ENCODE measurements at places on chromosomes 1 and 21.

DNA sequence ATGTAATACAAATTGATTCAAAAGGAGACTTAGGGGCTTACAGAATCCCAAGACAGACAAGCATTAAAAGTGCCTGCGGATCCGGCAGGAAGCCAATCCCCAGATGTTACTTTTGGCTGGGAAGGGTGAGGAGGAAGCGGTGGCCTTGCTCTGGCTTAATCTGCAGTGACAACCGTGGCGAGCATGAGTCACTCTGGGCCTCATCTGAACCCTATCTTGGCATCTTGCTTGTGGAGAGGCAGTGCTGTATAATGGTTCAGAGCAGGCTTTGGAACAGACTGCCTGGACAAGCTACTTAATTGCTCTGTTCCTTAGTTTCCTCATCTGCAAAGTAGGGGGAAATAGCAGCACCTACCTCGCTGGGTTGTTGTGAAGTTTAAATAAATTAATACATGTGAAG is 74.1 kb downstream of the XCL2 start:
- DNase-seq: peak; percentile 7

- no peak for DNase-seq
Observed at GRCh38 chr1:119160409-119160808, 20.0 kb upstream of the WARS2 start.

GRCh38 chr1:44848456-44849181 is 5.6 kb upstream of the PTCH2 start:
- DNase-seq: no peak

DNA sequence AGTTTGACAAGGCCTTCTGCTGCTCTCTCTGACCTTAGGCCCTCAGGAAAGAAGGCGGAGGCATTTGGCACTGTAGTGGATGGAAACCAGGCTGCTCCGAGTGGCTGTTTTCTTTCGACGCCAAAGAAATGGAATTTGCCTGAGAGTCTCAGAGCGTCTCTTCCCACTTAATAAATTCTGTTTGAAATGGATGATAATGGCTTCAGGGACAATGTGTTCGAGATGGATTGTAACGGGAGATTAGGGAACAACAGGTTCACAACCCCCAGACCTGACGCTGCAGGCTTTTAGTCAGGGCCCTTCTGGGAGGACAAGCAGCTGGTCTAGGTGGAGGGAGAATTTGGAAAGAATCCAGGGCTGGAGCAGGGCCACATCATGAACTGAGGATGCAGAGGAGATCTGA is 58.6 kb downstream of the TLR5 start:
- no peak for DNase-seq

DNA sequence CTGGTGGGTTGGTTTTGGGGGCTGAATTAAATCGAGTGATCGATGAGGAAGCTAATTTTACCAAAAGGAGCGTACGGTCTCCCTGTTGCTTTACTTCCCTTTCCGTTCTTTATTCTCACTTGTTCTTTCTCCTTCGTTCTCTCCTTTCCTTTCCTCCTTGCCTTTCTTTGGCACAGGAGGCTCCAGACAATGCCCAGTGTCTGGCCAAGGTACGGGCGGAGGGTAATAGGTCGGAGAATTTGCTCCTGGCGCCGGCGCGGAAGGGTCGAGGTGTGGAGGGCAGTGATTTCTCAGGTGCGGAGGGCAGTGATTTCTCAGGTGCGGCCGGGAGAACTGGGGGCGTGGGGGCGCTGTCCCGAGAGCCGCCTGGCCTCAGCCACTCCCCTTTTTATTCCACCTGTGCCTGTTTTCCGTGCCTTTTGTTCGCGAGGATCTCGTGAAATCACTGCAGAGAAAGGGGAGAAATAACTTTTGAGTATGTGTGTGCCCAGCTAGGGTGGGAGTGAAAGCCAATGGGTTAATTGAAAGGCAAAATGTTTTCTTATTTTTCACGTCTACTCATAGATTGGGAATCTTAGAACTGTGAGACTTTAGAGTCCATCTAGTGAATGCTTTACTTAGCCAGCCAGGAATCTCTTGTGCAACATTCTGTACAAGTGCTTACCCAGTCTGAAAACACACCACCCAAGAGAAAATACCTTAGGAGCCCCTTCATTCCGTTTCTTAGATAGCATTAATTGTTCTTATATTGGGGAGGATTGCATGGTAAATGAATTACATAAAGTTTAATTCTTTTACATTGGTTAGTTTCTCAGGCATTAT is 1.3 kb downstream of the FNBP1L start:
- no peak for DNase-seq

DNA sequence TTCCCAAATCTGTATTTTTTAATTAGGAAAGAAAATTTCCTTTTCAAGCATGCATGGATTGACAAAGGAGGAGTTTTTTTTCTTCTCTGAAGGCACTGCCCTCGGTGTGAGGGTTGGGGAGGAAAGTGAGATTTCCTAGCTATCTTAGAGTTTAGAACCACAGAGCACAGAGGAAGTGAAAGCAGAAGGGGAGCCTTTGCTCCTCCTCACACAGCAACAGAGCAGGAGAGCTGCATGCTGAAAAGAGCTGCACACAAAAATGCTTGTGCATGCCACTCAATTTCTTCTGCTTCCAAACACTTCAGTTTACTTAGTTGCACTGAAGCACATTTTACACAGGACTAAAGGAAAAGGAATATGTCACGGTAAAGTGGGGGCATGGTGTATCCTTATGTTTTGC is 308.1 kb downstream of the GPATCH2 start:
- DNase-seq: no peak

- no peak for DNase-seq
Observed at GRCh38 chr1:2376261-2376741, 15.1 kb downstream of the MORN1 start.

DNA sequence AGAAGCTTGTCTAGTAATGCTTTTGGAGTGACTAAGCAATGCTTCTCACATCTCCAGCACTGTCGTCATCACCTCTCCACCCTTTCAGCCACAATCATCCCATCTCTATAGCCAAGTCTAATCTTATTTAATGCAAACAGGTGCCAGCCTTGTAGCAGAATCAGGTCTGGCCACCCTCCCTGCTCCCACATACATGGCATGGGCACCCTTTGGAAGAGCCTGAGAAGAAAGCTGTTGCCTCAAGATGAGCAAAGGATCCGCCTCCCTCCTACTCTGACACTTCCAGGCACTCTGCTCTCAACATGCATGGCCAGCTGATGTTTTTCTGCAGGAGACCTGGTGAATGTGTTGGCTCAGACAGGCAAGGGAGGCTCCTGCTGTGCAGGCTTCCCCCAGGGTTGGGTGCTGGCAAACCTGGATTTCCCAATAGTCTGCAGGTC is 113.1 kb upstream of the GRIK3 start:
- no peak for DNase-seq

DNA sequence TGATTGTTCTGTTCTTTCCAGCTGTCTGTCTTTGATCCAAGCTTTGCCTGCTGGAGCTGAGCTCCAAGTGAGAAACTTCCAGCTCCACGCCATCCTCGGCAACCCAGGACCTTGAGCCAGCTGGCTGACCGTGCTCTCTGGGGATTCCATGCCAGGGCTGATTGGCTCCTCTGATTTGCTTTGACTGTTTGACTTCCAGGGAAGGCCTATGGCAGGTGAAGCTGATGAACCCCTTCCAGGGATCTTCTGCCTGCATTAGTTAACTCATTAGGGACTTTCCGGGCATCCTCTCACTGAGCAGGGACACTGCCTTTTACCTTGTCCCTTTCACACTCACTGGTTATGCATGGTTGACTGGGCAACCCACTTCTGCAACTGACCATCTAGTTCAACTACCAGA is 406.1 kb downstream of the RPS6KC1 start:
- no peak for DNase-seq

GRCh38 chr1:181135815-181136737 is 47.6 kb downstream of the IER5 start:
- DNase-seq: no peak

GRCh38 chr1:210252621-210253051 is 20.0 kb downstream of the SERTAD4 start:
- no peak for DNase-seq

GRCh38 chr1:9653210-9653490 is 1.6 kb downstream of the PIK3CD start:
- no peak for DNase-seq

DNA sequence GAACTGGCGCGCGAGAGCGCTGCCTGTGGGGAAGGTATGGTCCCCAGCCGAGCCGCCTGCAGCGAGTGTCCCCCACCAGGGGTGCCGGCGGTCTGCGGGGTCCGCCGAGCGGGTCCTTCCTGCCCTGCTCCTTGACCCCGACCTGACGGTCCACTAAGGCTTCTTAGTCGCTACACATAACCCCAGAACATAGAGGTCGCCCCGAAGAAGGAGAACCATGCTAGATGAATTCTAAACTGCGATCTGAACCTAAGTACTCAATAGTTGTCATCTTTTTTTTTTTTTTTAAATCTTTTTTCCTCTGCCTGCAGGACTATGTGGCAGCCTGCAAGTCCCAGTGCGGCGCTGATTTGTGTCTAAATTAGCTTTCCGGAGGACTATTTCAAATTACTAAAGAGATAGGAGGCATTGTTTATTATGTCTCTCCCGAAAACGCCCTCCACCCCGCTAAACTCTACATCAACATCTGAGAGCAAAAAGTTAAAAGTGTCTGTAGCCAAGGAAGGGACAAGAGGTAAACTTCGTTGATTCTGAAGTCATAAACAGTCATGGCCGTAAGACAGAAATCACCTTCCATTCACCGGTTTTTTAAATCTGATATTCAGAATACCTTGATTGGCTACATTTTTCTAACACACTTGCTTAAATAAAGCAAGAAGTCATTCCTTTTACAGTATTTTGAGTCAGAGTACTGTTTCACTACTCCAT is 476 bp downstream of the AXDND1 start:
- DNase-seq: no peak

DNA sequence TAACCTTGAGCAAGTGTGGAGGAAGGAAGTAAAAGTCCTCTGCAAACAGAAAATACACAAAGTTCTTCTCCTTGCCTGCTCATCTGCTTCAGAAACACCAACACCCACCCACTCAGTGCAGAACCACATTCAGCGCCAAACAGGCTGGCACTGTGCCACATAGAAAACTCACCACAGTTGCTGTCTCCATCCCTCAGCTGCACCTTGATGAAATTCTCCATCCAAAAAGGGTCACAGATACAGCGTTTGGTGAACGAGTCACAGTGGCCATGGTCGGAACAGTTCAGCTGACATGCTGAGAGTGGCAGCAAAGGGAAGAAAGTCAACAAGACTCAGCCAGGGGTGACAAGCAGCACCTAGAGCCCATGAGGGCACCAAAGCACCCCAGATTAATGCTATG is 114.5 kb downstream of the KIAA0319L start:
- peak; percentile 8 for DNase-seq

GRCh38 chr21:41873005-41873404 is 6.1 kb downstream of the PRDM15 start:
- no peak for DNase-seq

- DNase-seq: no peak
Observed at GRCh38 chr1:201241736-201242135, 41.6 kb upstream of the PKP1 start.

GRCh38 chr1:86114816-86115400 is 41.7 kb downstream of the COL24A1 start:
- DNase-seq: no peak

DNA sequence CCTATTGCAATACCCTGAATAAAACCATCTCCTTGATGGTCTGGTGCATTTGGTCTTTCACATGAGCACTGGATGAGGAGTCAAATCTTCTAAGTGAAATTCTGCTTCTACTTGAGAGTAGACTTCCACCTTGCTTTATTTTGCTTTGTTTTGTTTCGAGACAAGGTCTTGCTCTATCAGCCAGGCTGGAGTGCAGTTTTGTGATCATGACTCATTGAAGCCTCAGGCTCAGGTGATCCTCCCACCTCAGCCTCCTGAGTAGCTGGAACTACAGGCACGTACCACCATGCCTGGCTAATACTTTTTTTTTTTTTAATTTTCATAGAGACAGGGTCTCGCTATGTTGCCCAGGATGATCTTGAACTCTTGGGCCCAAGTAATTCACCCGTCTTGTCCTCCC is 65.8 kb upstream of the F3 start:
- no peak for DNase-seq

DNA sequence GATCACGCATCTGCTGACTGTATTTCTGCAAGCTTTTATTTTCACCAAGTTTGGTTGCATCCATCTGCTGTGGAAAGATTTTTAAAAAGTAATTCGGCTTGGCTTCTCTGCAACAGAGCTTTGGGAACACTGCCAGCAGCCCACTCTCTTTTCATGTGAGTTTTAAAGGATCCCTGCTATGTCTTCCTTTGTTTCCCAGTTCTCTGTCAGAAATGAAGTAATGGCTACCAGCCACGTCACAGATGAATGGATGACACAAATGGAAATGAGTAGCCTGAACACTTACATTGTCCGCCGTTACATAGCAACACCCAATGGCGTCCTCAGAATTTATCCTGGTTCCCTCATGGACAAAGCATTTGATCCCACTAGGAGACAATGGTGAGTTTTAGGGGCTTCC is 80.6 kb upstream of the RAVER2 start:
- DNase-seq: no peak

DNA sequence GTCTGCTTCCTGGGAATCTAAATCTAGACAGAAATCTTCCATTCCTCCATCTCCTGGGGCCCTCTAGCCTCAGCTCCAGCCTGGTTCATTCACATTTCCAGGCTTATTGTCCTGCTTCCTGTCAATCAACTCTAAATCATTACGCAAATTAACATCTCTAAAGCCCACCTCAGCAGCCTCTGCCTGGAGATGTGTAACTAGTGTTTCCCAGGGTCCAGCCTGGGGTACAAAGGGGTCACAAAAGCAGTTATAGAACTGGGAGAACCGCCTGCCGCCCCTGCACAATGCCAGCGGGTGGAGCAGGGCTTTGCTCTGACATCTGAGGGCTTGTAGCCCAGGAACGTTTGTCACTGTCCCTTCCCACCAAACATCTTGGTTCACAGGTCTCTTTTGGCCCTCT is 373.5 kb downstream of the RRAGC start:
- no peak for DNase-seq

GRCh38 chr1:54245501-54245900 is 45.5 kb downstream of the MRPL37 start:
- DNase-seq: no peak

DNA sequence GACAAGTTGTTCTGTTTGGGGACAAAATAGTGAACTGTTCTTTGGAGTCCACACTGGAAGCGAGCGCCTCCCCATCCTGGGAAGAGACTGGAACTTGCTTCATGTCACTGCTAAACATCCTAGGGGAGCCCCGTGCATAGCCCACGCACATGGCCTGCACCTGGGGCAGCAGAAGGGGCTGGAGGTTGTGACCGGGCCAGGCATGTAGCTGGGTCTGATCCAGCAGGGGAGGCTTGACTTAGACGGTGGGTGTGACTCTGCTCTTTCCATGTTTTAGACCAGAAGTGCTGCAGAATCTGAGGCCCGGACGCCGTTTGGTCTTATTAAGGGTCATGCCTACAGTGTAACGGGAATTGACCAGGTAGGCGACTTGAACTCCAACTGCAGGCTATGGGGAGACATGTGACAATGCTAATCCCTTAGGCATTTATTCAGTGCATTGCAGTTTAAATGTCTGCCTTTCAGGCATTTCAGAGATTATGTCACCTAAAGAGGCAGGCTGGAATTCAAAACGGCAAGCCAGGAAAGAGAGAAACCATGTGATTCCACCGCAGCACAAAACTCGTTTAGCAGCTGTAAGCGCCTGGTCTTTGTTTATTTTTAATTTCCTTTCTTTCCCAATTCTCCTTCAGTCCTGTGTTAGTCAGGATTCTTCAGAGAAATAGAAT is 21.8 kb downstream of the CAPN9 start:
- DNase-seq: no peak

- DNase-seq: no peak
Observed at GRCh38 chr1:200895801-200896530, 1.3 kb downstream of the INAVA start.

GRCh38 chr1:109282952-109283747 is at the start of gene PSRC1:
Gene PSRC1 (minus strand): TSS chr1:109283145.
- DNase-seq: peak; percentile 84
